MM.1S (cell line): ENCODE measurements at places on chromosomes 1 and 21.

DNA sequence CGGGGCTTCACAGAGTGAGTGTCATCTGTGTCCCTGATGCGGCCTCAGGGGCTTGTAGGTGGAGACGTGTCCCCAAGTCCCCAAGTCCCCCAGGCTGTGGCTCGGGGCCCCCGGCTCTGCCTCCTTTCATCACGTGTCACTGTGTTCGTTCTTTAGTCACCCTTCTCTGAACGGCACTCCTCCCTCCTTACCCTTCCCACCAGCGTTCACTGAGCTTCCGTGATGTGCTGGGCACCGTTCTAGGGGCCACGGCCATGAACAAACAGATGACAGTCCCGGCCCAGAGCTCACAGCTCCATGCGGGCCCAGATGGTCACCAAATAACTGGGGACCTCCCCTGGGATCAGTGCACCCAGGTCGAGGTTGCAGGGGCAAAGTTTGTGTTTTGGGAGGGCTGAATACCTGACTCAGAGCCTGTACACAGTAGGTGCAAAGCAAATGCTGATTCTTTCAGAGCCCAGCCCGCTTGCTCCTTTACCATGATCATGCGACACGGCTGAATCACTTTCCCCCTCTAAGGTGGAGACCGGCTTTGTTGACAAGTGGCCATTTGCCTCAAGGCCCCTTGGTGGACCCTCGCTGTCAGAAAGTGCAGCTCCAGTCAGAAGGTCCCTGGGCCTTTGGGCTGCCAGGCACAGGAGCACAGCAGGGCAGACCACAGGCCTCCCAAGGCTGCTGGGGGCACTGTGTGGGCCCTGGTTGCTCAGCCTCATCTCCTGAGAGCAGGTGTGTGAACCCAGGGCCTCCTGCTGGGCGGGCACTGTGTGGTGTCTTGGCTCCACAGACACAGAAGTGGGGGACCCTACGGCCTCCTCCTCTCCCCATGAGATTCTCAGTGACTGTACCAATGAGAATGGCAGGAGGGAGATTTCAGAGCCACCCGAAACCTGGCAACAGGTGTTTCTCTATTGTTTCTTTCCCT is 592.5 kb downstream of the PTPRU start:
- DNase-seq: no peak

- DNase-seq: no peak
Measured at GRCh38 chr1:175297291-175297690, 104.7 kb upstream of the KIAA0040 start.

- no peak for DNase-seq
Measured at GRCh38 chr1:201324821-201325677, 41.7 kb downstream of the PKP1 start.

DNA sequence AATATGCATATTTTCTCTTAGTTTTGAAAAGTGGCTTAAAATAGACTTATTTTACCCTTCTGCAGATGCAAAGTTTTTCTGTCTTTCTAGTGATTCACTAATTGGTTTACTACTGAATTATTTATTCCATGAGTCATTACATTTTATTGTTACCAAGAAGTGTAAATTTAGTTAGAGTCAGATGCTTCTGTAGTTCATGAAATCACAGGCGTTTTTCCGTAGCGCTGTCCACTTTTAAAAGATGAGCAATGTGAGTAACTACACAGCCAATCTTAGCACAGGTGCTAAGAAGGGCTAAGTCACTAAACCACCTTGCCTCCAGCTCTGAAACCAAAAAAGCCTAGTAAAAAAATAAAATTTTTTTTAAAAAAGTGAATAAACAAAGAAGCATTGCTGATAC is 24.7 kb downstream of the RGS13 start:
- DNase-seq: no peak

DNA sequence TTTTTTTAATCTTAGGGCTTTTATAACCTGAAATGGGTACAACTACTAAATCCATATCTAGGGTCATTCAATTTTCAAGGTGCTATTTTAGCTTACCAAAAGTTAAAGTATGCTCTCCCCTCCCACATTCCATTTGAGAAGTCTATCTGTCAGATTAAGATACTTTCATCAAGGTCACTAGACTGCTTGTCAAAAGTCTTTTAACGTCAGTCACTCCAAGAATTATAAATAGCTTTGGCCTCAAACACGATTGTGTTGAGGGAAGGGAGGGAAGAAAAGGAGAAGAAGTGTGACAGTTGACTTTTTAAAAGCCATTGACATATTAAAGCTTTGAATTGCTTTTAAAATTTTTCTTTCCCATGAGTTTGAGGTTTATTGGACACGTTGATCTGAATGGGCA is 175.8 kb downstream of the PTGER3 start:
- no peak for DNase-seq

GRCh38 chr1:61004262-61005003 is 77.9 kb upstream of the NFIA start:
- DNase-seq: no peak

DNA sequence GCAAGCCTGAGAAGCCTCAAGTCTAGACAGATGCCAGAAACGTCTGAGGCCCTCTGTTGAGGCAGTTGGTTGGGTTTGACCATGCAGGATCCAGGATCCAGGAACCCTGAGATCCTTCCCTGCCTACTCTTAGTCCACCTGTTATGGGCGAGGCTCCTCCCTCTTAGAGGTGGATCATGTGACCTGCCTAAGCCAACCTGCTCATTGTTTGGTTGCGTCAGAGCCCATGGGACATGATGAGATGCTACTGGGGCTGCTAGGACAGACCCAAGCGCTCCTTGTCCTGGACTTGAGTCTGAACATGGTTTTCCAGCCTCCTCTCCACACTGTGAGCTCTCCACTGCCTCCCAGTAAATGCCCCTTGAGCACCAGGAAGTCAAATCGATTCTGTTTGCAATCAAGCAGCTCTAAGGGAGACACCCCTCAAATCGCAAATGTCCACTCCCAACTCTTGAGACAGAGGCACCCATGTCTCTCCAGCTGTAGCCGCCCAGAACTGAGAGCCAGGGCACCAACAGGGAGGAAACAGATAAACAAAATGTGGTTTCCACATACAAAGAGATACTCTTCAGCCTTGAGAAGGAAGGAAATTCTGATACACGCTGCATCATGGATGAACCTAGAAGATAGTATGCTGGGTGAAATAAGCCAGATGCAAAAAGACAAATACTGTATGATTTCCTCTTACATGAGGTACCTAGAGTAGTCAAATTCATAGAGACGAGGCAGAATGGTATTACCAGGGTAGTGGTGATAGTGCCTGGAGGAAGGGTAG is 31.7 kb upstream of the WNT4 start:
- DNase-seq: no peak

- no peak for DNase-seq
Measured at GRCh38 chr1:99659755-99660210, 13.9 kb downstream of the PALMD start.

GRCh38 chr1:26721669-26722355 is 26.0 kb downstream of the ARID1A start:
- peak; percentile 36 for DNase-seq

GRCh38 chr1:40897513-40897912 is 35.4 kb upstream of the CITED4 start:
- DNase-seq: no peak
